ENCODE measurements at places on chromosomes 2 and 18.

DNA sequence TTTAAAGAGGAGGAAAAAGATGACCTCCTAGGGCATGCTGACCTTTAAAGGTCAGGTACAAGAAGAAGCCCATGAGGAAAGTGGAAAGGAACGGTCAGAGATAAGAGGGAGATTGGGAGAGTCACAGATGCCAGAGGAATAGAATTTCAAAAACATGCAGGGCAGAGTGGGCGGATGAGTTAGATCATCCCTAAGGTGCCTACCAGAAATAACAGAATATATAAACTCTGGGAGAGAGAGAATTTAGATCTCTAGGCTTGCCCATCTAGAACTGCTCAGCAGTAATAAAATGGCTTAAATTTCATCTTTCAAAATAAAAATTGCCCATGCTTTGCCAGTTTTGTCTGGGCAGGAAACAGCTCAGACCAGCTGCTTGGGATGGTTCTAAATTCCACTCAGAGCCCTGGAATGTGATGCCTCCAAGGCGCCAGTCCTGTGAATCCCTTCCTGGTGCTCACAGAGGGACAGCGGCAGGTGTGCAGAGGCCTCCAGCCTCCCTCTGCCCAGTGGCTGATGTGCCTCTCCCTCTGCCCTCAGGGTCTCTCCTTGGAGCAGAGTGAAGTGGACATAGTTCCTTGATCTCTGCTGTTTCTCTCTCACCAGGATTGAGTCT, 130.9 kb downstream of the ANTXR1 start:
- DNase-seq: no peak

GRCh38 chr2:216424274-216424673, 12.0 kb downstream of the SMARCAL1 start:
- no peak for DNase-seq

GRCh38 chr2:237291138-237291792, 122.7 kb downstream of the COL6A3 start:
- DNase-seq: peak; percentile 18

- no peak for DNase-seq
Measured at GRCh38 chr2:160221391-160222276, 21.6 kb upstream of the ITGB6 start.

DNA sequence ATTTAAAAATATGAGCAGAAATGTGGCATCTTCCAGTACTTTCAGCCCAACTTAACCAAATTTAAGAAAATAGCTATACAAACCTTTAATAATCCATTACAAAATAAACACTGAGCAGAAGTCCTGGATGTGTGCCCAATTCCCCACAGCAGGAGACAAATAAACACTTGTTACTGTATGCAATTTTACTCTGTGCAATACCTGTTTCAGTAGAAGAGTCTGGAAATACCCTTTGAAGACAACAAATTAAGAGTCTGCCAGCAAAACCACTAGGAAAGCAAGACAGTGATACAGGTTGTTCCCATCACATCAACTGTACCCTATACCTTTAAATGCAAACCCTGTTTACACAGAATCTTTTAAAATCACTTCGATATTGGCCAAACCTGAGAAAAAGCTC, 41.4 kb upstream of the RNU4ATAC start:
- DNase-seq: no peak

DNA sequence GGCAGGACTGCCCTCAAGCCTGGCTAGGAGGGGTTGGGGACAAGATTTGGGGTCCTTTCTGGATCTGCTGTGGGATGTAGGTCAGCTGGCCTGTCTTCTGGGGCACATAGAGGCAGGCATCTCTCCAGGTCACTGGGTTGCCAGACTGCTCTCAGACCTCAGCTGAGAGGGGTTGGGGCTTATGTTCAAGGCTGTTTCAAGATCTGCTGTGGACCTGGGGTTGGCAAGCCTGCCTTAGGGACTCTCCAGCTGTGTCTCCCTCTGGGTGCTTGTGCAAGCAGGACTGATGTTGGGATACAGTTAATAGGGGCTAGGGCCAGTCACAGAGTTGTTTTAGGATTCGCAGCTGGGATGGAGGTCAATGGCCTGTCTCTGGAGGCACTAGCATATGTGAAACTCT, 363.0 kb upstream of the ST6GAL2 start:
- no peak for DNase-seq

DNA sequence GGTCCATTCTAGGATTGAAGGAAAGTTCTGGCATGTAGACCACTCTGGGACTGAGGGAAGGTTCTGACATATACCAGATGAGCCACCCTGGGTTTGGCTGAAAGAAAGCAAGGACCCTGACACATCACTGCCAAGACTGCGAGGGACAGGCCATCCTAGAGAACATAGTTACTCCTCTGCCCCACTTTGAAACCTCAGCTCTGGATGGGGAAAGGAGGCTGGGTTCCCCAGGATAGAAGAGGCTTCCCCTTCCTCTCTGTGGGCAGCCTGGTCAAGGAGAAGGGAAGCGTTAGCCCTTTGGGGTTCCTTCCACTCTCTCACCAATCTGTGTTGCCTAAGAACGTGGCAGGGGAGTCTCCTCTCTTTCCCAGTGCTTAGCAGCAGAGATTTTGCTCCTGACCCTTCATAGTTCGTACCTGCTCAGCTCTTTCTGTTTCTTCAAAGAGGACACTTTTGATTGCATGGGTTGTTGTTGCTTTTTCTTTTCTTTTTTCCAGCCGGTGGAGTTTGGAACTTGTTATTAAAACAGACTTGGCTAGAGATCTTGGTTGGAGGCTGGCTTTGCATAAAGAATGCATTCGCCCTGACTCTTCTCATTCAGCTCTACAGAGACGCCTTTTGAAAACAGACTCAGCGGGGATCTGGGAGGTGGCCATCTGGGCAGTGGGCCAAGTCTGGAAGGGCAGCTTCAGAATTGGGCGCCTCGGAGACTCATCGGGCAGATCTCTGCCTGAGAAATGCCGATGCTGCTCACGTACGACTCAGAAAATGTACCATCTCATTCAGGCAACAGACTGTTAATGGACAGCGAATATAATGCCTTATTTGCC, 166.1 kb downstream of the CLIP4 start:
- DNase-seq: no peak

DNA sequence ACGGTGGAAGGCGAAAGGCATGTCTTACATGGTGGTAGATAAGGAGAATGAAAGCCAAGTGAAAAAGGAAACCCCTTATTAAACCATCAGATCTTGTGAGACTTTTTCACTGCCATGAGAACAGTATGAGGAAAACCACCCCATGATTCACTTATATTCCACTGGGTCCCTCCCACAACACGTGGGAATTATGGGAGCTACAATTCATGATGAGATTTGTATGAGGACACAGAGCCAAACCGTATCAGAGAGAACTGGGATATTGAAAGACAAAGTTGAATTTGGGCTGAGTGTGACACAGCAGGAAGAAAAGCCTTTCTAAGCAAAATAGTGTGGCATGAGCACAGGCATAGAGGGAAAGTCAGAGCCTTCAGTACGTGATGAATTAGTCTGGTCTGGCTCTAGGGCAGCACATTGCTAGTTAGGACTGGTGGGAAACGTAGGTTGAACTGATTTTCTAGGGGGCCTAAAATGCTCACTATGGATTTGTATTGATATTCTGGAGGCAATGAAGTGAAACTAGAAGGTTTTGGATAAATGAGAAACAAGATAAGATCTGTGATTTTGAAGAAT, 84.8 kb upstream of the RND3 start:
- DNase-seq: no peak

- DNase-seq: no peak
Measured at GRCh38 chr2:145916799-145917198, 1396.9 kb upstream of the ZEB2 start.

GRCh38 chr2:187003611-187004010, 154.6 kb upstream of the ZSWIM2 start:
- no peak for DNase-seq

- DNase-seq: peak; percentile 41
Measured at GRCh38 chr2:134988994-134989605, 58.1 kb downstream of the MAP3K19 start.

DNA sequence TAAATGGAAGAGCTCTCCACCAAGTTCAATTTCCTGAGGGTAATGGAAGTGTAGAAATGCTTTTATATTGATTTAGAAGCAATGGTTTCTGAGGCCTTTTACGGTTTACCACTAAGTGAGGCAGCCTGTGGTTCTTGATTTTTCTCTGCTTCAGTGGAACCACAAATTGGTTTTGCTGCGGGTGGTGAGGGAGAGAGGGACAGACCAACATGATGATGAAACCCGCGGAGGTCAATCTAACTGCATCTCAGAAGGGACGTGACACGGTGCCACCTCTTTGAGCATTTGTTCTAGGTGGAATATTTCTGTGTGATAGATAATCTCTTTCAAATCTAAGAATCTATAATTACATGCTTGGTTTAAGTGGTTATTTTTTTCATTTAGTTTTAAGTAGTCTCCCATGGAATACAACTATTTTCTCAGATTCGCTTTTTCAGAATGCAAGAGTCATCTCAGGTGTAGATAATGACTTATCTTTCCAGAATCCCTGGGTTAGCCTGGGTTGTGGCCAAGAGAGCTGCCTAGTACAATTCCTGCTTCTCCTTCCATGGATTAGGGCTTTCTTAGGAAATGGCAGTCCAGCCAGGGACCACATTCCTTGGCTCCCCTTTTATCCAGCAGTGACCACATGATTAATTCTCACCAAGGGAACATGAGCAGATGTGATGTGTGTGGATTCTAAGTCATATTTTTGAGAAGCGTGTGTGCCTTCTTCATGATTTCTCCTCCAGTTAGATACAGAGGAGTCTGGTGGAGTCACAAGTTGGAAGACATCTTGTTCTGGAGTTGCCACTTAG, 52.5 kb downstream of the KCNE4 start:
- DNase-seq: no peak

Data from bone marrow (tissue), 2 donors.